Caco-2 (cell line): ENCODE measurements at places on chromosomes 6 and 20. TPM values are rescaled to one million over a fixed set of nuclear protein-coding genes. Genes with fewer than 3 reads are reported as not detected.
A peak's percentile ranks its signal among the peaks of the same experiment; 100 is the strongest.

Gene TP53TG5
- not detected in 2 replicates for total RNA-seq

Gene RIMS4
- 7.8 and 9.0 TPM in 2 replicates for total RNA-seq

Gene RSPH9
- total RNA-seq, result not detected in 2 replicates

Gene PXT1
- not detected in 2 replicates for total RNA-seq

DNA sequence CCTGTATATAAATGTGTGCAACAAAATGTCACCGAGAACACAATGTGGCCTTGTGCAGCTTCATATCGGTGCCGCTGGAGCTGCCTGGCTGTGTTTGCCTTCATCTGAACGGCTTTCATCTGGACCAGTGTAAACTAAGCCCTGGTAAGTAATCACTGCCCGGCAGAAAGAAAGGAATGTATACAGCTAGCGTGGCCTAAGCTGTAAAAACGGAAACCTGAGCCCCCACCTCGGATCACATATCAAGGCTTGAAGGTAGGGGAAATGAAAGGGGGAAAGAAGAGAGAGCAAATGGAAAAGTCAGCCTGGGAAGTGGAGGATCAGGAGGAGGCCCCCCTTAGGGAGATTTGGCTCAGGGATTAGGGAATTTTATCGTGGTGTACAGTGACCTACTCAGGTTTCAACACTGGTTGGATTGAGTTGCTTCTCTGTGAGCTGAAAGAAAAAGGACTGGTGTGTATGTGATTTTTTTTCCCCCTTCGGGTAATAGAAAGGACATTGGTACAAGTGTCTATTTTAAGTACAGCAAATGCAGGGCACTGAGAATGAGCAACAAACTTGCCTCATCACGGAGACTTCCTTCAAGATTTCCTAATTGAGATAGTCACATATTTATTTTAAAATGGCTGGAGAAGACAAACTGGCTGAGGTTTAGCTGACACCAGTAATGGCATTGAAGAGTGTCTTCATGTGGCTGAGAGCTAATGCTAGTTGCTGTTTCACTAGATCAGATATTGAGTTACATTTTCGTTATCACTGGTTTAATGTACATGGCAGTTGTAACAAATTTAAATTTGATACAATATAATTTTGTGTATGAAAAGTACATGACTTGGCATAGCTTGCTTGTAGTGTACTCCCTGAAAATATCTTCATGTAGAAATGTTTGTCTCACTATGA lies 3.5 kb downstream of the SOBP start:
- H3K4me3 ChIP-seq, result no peak overlapping the region
- H3K27ac ChIP-seq, result no peak overlapping the region
- H3K27me3 ChIP-seq, result peaks cover 3% of the 10 kb centered on the region
- no peaks in the 10 kb centered on the region for H3K36me3 ChIP-seq
- no peaks in the 10 kb centered on the region; the same call in 1 of the 2 replicates for H3K4me1 ChIP-seq
- DNase-seq, result no peak

DNA sequence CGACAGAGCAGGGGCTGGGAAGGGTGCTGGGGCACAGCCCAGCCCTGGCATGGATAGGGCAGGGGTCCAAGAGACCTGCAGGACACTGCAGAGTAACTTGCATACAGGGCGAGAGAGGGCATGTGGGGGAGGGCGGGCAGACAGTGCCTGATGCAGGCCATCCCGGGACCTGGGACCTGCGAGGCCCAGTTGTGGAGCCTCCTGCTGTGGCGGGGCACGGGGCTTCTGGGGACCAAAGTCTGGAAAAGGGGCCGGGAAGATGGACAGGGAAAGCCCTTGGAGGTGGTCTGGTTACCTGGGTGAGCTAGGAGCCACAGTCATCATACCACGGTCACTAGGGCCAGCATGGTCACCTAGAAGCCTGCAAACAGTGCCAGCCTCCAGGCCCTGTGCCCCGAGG lies 412 bp upstream of the TUBB1 start:
- H3K4me1 ChIP-seq, result peaks cover 17% of the 10 kb centered on the region
- no peak for DNase-seq
- no peak overlapping the region for H3K4me3 ChIP-seq
- peaks cover 3% of the 10 kb centered on the region; the same call in 1 of the 2 replicates for H3K36me3 ChIP-seq

GRCh38 chr6:116387374-116387773 lies 16.6 kb downstream of the DSE start:
- H3K27me3 ChIP-seq, result no peaks in the 10 kb centered on the region
- no peaks in the 10 kb centered on the region for H3K4me1 ChIP-seq
- H3K36me3 ChIP-seq, result no peaks in the 10 kb centered on the region

- no peak overlapping the region for H3K27ac ChIP-seq
- no peaks in the 10 kb centered on the region for H3K36me3 ChIP-seq
- peaks cover 4% of the 10 kb centered on the region; the same call in 1 of the 2 replicates for H3K4me1 ChIP-seq
- no peaks in the 10 kb centered on the region for H3K27me3 ChIP-seq
- no peak overlapping the region for H3K4me3 ChIP-seq
- DNase-seq, result no peak
Measured at GRCh38 chr6:136772685-136773472, 19.4 kb downstream of the MAP3K5 start.

GRCh38 chr6:41536795-41537758 lies 9.1 kb upstream of the FOXP4 start:
- H3K36me3 ChIP-seq, result 0 out of 2 replicates have a peak, but pooled peaks cover 2% of the 10 kb centered on the region
- H3K27me3 ChIP-seq, result no peaks in the 10 kb centered on the region
- peaks cover 45% of the 10 kb centered on the region for H3K4me1 ChIP-seq
- no peak overlapping the region for H3K4me3 ChIP-seq
- peak; percentile 79 for DNase-seq

DNA sequence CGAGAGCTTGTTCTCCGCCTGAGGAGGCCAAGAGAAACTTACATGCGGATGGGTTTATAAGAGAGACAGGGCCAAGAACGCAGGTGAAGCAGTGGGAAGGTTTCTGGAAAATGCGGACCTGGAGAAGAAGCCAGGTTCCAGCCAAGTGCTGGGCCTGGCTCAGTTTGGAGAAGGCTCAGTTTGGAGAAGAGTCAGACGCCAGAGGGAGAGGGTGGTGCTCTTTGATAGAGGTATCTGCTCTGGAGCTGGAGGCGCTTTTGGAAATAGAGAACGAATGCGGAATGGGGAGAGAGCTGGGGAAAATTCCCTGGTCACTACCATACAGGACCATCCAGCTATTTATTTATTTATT lies 753 bp downstream of the RSPH9 start:
- no peak overlapping the region for H3K27ac ChIP-seq
- no peaks in the 10 kb centered on the region for H3K27me3 ChIP-seq
- no peaks in the 10 kb centered on the region; the same call in 1 of the 2 replicates for H3K36me3 ChIP-seq

DNA sequence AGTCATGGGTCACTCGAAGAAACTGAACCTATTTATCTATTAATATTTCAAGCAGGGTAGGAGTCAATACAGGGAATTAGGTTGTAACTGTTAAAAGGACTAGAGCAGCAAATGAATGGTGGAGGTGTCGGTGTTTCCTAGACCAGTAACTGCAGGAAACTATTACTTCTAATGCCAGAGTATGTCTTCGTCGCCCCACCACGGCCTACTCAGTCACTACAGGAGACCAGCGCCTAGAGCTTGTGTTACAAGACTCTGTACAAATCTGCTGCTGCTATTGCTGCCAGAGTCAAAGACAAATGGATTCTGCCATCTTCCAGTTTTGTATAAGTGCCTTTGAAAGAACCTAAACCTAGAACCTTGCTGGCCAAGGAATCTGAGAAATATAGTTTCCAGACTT lies 343.9 kb downstream of the SOX4 start:
- DNase-seq, result no peak
- no peaks in the 10 kb centered on the region for H3K36me3 ChIP-seq
- no peaks in the 10 kb centered on the region for H3K4me1 ChIP-seq
- no peaks in the 10 kb centered on the region for H3K27me3 ChIP-seq
- H3K27ac ChIP-seq, result no peak overlapping the region

GRCh38 chr6:6390849-6391602 lies 70.6 kb upstream of the F13A1 start:
- no peaks in the 10 kb centered on the region for H3K36me3 ChIP-seq
- H3K4me1 ChIP-seq, result no peaks in the 10 kb centered on the region
- no peak for DNase-seq
- H3K27me3 ChIP-seq, result no peaks in the 10 kb centered on the region
